ENCODE measurements at places on chromosomes 16 and 17.

DNA sequence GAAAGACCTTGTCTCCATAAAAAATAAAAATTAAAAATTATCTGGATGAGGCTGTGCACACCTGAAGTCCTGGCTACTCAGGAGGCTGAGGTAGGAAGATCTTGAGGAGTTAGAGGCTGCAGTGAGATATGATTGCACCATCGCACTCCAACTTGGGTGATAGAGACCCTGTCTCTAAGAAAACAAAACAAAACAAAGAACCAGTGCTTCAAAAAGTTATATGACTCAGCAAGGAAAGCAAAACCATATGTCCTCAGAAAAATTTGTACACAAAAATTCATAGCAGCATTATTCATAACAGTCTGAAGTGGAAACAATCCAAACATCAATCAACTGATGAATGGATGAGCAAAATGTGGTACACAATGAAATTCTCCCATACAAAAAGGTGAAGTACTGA is 48.9 kb downstream of the SLFN5 start:
- no peak for DNase-seq

- no peak for DNase-seq
Observed at GRCh38 chr16:84054916-84055315, 12.3 kb upstream of the SLC38A8 start.

DNA sequence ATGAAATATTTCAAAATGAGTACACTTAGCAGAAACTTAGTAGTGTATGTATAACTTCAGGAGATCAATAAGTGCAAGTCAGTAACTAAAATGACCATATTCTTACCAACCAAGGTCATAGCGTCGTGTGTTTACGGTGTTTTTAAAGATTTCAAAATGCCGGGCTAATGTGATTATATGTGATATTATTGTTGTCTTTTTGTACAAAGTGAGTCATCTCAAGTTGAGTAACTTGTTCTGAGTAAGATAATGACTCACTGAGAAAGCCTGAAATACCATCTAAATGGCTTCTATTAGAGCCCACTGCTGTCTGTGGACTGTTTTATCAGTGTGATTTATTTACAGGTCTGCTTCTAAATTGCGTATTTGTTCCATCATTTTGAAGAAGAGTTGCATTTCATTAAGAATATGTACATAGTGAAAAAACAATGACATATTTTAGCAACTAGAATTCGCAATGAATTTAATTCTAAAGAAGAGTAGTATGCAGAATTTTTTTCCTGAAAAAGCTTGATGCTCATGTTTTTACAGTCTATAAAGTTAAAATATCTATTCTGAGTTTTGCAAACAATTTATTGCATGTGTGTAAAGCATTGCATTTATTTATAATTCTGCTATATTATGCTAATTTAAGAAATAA is 12.7 kb downstream of the KRT12 start:
- DNase-seq: peak; percentile 69

DNA sequence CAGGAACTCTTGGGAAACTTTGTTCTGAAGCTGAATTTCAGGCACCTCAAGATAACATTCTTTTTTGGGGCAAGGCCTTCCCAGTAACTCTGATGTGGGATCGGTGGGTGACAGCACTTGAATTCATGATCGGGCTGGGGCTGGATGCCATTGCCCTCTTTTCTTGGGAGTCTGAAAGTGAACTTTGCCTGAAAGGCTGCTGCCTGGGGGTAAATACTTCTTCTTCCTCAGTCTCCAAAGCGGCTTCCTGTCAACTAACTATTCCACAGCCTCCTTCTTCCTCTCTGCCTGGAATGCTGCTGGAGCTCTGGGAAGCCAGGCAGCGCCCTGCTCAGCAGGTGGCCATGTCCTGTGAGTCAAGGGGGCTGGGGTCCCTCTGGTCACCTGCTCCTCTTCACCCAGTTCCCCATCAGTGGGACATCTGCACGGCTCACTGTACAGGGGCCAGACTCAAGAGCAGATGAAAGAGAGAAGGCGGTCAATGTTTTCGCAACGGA is 79.5 kb downstream of the WIPI1 start:
- DNase-seq: no peak

GRCh38 chr16:30710971-30711370 is 12.0 kb downstream of the SRCAP start:
- no peak for DNase-seq

DNA sequence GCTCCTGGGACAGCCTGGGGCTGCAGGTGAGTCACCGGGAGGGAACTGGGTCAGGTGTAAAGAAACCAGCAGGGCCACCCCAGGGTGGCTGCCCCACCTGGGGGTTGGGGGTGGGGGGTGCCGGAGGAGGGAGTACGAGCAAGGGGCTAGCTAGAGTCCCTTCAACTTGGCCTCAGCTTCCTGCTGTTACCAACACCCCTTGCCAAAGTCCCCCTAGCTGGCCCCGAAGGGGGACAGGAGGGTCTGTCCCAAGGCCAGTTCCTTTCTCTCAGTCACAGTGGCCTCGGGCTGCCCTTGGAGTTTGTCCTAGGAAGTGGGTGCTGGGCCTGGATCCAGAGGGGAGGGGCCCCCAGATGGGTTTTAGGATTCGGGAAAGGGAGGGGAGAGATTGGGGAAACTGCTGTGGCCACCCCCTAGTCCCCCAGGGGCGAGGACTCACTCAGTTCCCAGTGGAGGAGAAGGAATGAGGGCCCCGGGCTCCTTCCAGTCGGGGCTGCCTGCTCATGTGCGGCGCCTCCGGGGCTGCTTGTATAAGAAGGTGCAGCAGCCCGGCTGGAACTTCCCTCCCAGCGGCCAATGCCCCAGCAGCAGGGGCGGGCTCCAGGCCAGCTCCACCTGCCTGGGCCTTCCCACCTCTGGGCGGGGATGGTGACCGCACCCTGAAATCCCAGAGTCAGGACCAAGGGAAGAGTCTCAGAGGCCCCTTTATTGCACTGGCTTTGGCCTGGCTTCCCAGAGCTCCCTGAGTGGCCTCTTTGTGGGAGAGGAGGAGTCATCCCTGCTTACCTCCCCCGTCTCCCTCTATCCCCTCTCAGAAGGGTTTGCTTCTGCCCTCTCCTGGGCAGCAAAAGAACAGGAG is 7.3 kb downstream of the ARHGAP27 start:
- peak; percentile 31 for DNase-seq

GRCh38 chr16:66904428-66904845 is 14.2 kb downstream of the CDH16 start:
- DNase-seq: no peak

GRCh38 chr17:17080781-17081180 is 38.5 kb downstream of the MPRIP start:
- no peak for DNase-seq

- DNase-seq: no peak
Observed at GRCh38 chr16:12314653-12315185, 338.2 kb downstream of the SNX29 start.

- DNase-seq: no peak
Observed at GRCh38 chr17:20083156-20083859, 74.1 kb downstream of the SPECC1 start.

DNA sequence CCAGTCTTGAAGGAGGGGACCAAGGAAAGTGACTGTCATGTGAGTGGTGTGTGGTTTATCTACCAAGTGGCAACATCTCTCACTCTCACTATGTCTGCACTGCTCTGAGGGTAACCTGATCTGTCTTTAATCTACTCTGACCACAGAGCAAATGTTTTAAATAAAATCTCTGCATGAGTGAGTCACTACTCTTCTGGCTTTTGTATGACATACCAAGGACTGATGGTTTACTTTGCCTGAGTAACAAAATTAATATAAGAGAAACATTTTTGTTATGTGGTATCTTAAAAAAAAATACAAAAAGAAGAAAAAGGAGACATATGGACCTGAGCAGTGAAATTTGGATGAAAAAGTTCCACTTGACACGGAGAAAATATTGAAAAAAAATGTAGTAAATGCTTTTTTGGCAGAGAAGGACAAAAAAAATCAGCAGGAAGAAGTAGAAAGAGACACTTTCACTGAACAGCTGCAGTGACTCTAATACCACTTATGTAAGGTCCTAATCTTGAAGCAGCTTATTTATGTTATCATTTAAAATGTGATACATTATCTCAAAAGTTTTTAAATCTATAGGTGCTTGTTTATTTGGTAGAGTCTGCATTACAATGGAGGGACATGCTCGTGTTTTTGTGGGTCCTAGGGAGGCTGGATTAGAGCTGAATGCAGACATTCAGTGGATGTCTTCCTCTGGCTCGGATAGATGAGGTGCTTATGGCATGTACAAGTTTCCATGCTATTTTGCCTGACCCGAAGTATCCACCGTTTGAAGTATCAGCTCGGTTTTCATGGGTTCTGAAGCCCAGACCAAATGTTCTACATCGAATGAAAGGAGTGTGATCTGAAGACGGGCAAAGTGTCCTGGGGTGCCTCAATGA is 240.7 kb downstream of the MAP2K6 start:
- peak; percentile 87 for DNase-seq

DNA sequence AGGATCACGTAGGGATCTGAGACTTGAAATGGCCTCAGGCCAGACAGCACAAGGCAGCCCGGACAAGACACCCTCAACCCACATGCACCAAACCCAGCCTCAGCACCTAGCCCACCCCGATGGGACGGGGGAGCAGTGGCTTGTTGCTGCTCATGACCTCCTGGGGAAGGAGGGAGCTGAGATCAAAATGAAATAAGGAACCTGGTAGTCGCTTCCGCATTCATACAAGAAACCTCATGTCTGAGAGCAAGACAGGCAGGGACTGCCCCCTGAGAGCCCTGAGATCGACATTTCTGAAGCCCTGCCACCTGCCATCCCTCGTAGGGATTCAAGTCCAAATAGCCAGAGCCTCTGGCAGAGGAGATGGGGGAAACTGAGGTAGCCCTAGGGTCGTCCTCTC is 5.7 kb upstream of the CEP131 start:
- DNase-seq: no peak

DNA sequence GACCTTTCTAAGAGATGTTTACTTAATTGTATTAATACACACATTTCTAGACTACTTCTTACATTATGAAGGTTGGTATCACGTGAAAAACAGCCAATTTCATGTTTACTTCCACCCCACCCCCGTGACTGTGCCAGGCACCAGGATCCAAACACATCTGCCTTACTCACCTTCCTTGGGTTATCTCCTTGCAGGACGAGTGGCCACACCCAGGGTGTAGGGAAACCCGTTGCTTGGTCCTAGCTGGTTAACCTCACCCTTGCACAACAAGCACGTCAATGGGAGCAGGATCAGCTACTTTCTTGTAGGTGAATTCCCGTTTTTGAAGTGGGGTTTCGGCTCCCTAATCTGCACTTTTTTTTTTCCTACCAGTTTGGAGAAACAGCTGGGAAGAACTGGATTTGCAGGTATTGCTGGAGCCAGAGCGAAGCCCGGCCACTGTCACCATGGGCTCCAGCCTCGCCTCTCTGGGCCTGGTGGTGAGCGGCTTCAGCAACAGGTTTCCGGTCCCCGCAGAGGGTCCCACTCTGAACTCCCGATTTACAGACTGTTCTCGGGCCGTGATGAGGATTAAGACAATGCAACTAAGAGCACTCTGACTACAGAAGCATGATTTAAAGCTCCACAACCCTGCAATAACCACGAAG is 2.1 kb upstream of the UBB start:
- DNase-seq: no peak

- DNase-seq: no peak
Observed at GRCh38 chr17:3534881-3535252, 22.7 kb downstream of the TRPV3 start.

DNA sequence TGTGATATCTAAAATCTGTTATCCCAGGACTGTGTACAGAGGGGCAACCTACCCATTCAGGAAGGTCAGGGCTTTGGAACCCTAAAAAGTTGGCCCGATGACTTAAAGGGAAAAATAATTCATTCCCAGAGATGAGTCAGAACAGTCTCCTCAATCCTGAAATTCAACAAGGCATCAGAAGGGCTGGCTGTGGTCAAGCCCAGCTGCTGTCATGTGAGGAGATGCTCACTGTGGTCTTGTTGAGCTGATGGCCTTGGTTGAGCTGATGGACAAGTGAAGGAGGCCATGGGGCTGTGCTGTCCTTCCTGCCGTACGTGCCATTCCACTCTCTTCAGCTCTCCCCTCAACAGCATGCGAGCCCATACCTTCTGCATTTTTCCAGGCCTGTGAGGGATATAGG is 20.9 kb upstream of the DRG2 start:
- no peak for DNase-seq

- DNase-seq: no peak
Observed at GRCh38 chr17:36936455-36937000, 747 bp upstream of the LHX1 start.

DNA sequence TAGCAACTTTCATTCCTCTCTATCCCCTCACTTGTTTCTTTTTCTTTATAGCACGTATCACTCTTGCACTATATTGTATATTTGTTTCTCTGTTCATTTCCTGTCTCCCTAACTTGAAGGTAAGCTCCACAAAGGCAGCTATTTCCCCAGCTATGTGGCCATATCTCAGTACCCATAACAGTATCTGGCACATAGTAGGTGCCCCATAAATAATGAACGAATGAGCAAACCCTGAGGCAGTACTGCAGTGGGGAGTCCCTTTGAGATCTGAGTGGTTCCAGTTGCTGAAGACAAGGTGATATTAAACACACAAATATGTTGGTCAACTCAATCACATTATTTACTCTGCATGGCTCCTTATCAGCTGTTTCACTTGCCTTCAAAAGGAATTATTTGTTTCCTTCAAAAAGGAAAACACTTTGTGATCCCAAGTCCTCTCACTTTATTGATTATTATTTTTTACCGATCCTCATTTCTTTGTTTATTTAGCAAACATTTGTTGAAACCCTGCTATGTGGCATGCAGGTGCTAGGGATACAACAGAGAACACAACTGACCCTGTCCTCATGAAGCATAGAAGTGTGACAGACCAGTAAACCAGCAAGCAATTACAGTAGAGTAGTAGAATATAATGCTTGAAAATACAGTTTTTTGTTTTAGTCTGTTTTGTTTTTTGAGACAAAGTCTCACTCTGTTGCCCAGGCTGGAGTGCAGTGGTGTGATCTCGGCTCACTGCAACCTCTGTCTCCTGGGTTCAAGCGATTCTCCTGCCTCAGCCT is 5.7 kb upstream of the ADAP2 start:
- DNase-seq: no peak

DNA sequence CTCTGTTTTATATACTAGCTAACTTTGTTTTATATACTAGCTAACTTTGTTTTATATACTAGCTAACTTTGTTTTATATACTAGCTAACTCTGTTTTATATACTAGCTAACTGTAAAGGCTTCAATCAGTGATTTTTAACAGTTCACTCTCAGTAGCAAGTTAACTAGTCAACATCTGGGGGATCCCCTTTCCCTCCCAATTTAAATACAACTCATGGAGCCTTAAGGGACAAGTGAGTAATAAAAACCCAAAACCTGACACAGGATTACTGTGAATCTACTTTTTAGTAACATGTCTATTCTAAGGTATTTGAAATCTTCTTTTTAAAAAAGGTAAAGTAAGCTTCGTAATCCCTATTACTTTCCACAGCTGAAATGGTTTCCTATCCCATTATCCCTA is 32.2 kb downstream of the FAM222B start:
- no peak for DNase-seq

- DNase-seq: no peak
Observed at GRCh38 chr17:51050291-51051033, 70.2 kb downstream of the SPAG9 start.

- no peak for DNase-seq
Observed at GRCh38 chr16:80366023-80366422, 174.8 kb upstream of the DYNLRB2 start.

Measured in HFF-Myc (cell line).